ENCODE measurements at places on chromosomes 1 and 21.

GRCh38 chr1:100290291-100290690 is 24.3 kb downstream of the RTCA start:
- DNase-seq = no peak

- DNase-seq = no peak
These were observed 89.2 kb upstream of the TMEM51 start for GRCh38 chr1:15064217-15064929.

GRCh38 chr1:179241530-179242097 is 12.1 kb upstream of the ABL2 start:
- DNase-seq = no peak

- no peak for DNase-seq
These were observed 308.2 kb downstream of the BRINP3 start for GRCh38 chr1:190169311-190170067.

- DNase-seq = no peak
These were observed 24.6 kb downstream of the HMGN2 start for GRCh38 chr1:26496861-26497260.
